ENCODE measurements at places on chromosomes 16 and 17.
A peak's percentile ranks its signal among the peaks of the same experiment; 100 is the strongest.

DNA sequence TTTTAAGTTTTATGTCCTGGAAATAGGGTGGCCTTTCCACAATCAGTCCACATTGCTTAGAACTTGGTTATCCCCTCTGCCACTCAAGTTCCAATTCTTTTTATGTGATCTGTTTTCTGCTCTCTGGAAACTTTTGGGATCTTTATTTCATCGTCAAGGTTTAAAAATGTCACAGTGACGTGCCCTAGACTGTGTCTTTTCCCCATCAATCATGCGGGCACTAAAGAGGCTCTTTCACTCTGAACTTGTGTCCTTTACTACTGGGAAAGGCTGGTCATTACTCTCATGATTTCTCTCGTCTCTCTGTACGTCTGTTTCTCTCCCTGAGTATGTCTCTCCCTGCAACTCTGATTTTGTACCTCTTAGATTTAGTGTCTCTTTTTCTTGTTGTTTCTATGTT lies 189.8 kb upstream of the AXIN2 start:
- no peak for DNase-seq

GRCh38 chr16:66924527-66925321 lies 611 bp downstream of the RRAD start:
- peak; percentile 8 for DNase-seq

- DNase-seq = no peak
Measured at GRCh38 chr16:25419681-25420080, 162.0 kb upstream of the ZKSCAN2 start.

DNA sequence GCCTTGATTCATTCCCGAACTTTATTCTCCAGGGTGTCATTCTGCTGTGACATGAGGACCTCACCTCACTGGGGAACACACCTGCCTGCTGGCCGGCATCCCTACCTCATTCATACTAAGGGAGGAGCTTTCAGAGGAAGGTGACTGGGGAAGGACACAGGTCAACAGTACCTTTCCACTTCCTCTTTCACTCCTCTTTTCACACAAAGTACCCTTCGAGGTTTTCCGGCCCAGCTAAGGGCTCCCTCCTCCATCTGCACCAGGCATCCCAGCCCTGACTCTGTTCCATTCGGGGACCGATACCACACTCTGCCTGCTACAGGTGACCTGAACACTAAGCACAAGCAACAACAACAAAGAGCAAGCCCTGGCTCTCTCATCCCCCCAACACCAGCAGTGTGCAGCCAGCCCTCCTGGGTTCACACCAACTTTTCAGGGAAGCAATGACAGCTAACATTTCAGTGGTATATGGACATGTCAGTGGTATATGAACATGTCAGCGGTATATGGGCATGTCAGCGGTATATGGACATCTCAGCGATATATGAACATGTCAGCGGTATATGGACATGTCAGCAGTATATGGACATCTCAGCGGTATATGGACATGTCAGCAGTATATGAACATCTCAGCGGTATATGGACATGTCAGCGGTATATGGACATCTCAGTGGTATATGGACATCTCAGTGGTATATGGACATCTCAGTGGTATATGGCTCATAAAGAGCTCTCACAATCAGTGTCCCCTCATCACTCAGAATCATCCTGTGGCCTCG lies 16.0 kb downstream of the TRIM25 start:
- no peak for DNase-seq

- no peak for DNase-seq
Measured at GRCh38 chr17:7893187-7893880, 4.7 kb downstream of the CHD3 start.

DNA sequence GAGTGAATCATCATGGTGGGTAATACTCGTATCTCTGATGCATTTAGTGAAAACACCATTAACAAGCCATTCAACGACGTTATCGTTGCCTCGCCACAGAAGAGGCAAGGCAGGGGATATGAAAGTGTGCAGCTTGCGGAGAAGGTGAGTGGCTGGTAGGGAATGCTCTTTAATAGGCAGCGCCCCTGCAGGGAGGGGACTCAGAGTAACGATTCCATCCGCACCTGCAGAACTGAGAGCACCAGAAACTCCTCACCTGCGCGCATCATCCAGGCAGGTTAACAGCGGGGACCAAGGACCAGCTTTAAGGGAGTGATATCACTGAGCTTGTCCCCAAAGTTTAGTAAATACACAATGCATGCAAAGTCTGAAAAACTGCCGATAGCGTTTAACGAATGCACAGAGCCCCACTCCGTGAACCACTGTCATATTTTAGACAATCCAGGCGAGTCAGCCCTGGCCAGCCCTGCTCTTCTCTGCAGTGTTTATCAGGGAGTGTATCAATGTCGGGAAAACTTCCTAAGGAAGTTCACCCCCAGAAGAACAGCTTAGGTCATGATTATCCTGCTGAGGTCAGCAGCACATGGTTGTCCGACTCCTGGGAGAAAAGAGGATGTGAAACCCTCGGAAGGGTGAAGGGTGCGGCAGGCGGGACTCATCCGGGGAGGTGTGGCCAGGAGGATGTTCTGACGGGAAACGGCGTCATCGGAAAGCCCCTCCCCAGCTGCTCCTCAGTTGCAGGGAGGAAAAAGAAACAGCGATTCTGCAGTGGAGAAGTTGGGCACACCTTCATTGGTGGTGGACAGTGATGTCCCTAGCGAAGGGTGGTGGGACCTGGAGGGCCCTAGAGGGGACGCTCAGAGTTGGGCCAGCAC lies 68.5 kb upstream of the DNAH17 start:
- DNase-seq = peak; percentile 96

DNA sequence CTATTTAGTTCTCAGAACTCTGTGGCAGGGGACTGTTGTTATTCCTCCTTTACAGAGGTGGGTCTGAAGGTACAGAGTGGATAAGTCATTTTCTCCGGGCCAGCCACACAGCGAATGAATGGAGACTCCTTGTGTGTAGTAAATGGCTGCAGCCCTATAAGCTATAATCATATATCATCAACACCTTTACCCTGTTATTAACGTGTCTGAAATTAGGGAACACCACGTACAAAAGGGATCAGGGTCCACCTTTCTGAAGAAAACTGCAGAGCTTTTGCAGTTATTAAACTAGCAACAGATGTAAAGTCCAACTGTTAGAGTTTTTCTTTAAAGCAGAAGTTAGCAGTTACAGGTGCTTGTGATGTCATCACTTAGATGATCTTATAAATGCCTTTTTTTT lies 696.7 kb downstream of the MAF start:
- DNase-seq = no peak

GRCh38 chr17:61625564-61625963 lies 34.5 kb upstream of the NACA2 start:
- DNase-seq = no peak

GRCh38 chr17:27546624-27547300 lies 84.2 kb upstream of the LGALS9 start:
- DNase-seq = no peak

GRCh38 chr17:39979016-39979670 lies 1.5 kb upstream of the PSMD3 start:
- DNase-seq = peak; percentile 49

DNA sequence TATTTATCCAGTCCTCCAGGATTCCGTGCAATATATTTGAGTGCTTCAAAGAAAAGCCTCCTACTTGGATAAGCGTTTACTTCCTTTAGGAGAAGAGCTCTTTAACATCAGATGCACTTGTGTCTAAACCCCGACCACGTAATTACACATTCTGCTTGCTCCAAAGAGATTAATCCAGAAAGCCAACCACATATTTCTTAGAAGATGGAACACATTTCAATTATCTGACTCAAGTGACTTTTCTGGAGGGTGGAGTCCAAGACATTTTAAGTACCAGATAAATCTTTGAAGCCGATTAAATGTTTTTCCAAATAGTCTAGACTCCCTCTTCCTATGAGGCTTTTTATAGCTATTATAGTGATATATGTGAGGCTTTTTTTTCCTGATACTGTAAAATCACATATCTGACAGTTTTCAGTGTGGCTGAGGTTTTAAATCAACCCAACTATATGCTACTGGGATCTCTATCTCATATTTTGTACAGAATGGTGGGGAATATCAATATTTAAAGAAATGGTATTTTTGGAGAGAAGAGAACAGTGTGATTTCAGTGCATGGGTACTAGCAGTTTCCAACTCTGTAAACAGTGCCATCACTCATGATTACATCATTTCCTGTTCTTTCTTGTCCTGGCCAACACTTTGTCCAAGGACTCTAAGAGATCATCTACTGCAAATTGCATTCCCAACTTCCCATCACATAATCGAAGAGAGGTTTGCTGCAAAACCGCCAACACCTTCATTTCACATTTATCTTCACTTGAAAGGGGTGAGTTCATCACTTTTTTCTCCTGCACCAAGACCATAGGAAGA lies 192.4 kb upstream of the HSBP1 start:
- DNase-seq = no peak

GRCh38 chr16:86072328-86073102 lies 173.6 kb downstream of the IRF8 start:
- DNase-seq = peak; percentile 44

- DNase-seq = no peak
Measured at GRCh38 chr17:71849783-71850768, 270.7 kb upstream of the SOX9 start.

GRCh38 chr16:54890381-54890780 lies 40.3 kb upstream of the IRX5 start:
- DNase-seq = no peak

- DNase-seq = no peak
Measured at GRCh38 chr16:58339452-58339981, 44.7 kb upstream of the PRSS54 start.

- no peak for DNase-seq
Measured at GRCh38 chr16:11262915-11263314, 6.2 kb downstream of the TNP2 start.

DNA sequence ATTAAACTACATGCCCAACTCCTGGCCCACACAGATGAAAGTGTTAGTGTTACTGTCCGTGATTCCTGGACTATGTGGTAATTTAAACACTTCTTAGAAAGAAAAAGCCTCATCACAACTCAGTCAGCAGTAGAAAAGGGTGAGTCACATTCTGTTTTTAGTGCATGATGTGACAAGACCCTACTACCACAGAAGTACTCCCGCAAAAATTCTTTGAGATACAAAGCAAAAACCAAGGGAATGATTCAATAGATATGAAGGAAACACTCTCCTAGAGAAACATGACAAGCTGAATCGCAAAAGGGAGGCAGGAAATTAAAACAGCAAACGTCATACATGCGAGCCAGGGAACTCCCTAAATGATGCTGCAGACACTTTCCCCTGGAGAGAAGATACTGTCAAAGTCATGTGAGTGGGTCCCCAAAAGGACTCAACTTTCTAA lies 14.4 kb downstream of the SNN start:
- DNase-seq = peak; percentile 65

GRCh38 chr17:81200695-81201580 lies 21.8 kb downstream of the CEP131 start:
- peak; percentile 91 for DNase-seq

- peak; percentile 64 for DNase-seq
Measured at GRCh38 chr17:49842371-49842770, 5.5 kb downstream of the TAC4 start.

- peak; percentile 33 for DNase-seq
Measured at GRCh38 chr16:30927789-30928378, 4.5 kb downstream of the FBXL19 start.

Measured in inflammatory macrophage (primary cell).